ENCODE measurements at places on chromosomes 11 and 22.
A peak's percentile ranks its signal among the peaks of the same experiment; 100 is the strongest.

- no peak for DNase-seq
Measured at GRCh38 chr22:27213766-27214581, 556.6 kb downstream of the MIAT start.

- peak; percentile 59 for DNase-seq
Measured at GRCh38 chr11:61949169-61950034, 749 bp upstream of the BEST1 start.

- no peak for DNase-seq
Measured at GRCh38 chr11:113705871-113706655, at the start of gene TMPRSS5. Gene TMPRSS5 (minus strand): TSS chr11:113706308. CDS start chr11:113706224, 84 bp downstream.

GRCh38 chr22:29457730-29458129 lies 19.3 kb downstream of the RFPL1 start:
- peak; percentile 21 for DNase-seq

DNA sequence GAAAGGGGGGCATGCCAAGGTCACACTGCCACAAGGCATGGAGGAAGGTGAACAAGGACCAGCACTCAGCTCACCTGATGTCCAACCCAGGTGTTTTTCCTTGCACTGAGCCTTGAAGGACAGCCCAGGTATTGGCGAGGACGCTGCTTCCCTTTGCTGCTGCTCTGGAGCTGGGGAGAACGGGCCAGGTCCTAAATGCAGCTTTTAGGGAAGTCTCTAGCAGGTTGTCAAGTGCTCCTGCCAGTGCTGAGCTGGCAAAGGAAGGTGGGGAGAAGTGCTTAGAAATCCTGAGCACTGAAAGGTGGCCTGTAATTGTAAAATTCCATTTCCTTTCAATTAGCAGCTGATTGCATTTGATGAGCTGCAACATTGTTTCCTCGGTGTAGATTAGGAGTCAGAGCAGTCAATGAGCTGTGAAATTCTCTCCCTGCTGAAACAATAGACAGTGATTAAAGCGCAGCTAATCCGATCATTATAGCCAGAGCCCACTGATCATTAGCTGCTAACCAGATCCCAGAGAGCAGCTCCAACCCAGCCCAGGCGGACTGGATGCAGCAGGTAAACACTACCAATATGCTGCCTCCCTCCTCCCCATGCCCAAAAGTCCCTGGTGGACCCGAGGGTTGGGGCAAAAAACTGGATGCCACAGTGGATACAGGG lies 507.6 kb downstream of the INSC start:
- DNase-seq = no peak

DNA sequence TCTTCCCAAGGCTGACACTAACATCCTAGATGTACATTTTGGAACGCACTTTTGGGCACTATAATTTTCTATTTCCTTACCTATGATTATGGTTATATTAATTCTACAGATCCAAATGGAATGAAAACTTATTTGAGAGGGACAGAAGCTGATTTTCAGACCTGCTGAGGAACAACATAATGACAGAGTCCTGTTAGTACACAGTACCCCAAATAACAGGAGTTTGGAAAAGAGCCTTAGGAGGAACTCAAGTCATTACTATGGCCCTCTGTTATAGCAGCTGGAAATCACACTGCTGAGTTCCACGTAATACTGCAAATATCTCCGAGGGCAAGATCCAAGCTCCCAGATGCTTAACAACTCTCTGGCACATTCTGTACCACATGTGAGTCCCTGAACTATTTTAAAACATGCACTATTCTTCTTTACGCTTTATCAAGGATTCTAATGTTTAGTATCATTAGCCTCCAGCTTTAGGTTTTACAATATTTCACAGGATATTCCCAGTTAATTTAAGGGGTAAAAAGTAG lies 1027.7 kb upstream of the CCDC90B start:
- DNase-seq = no peak

DNA sequence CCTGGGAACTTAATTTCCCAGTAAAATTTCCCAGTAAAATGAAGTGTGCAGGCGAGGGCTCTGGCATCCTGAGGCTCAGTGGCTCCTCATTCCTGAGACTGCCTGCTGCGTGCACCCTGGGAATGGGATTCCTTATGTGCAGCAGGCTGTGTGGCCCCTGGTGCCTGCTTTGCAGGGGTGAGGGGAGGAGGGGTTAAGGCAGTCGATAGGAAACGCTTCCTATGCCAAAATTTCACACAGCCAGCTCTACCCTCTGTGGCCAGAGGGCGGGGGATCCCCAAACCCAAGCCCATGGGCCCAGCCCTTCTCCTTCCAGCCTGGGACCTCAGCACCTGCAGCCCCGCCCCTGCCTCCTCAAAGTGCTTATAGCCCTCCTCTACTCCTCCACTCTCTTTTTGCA lies 12.1 kb upstream of the BAIAP2L2 start:
- no peak for DNase-seq

DNA sequence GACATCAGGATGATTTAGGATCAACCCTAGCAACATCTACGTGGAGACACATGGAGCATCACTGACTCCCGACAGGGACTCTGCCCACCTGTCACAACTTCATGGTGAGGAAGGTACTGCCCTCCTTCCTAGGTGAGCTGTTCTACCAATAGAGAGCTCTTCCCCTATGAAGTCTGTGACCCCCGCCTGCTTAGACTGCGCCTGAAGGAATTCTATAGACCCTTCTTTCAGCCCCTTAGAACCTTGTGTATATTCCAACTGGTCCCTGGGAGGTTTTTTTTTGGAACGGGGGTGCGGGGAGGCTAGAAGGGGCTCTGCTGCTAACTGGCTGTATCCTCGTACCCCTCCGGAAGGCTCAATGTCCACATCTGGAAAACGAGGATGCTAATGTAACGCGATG lies 566 bp downstream of the INTS4 start:
- DNase-seq = no peak

DNA sequence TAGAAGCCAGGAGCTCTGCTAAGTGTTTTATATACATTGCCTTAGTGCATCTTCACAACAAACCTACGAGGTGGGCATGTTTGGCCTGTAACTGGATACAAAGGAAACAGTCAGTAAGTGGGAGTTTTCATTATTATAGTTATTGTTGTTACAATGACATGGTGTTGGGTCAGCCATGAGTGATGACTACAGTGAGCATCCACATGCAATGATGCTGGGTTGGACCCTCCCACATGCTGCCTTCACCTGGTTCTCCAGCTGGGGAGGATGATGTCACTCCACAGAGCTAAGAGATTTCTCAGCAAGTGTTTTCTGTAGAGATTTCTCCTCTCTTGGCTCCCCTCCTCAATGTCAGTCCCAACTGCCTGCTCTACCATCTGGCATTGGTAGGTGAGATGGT lies 59.3 kb downstream of the EHF start:
- DNase-seq = peak; percentile 5

DNA sequence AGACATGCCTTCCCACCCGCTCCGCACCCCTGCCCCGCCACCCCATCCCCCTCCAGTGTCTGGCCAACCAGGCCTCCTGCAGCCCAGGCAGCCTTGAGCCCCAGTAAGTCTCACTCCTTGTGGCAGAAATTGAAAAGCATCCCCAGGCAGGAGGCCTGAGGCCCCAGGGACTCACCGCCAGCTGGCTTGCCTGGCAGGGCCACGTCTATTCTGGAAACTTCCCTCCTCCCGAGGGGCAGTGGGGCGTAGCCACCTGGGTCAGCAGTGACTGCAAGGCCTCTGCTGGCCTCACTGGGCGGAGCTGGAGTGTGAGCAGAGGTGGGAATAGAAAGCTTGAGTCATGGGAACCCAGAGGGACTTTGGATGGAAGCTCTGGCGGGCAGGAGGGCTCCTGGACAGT lies 26.3 kb downstream of the ANO1 start:
- DNase-seq = no peak

- DNase-seq = no peak
Measured at GRCh38 chr22:25067851-25068421, 115.4 kb downstream of the KIAA1671 start.

DNA sequence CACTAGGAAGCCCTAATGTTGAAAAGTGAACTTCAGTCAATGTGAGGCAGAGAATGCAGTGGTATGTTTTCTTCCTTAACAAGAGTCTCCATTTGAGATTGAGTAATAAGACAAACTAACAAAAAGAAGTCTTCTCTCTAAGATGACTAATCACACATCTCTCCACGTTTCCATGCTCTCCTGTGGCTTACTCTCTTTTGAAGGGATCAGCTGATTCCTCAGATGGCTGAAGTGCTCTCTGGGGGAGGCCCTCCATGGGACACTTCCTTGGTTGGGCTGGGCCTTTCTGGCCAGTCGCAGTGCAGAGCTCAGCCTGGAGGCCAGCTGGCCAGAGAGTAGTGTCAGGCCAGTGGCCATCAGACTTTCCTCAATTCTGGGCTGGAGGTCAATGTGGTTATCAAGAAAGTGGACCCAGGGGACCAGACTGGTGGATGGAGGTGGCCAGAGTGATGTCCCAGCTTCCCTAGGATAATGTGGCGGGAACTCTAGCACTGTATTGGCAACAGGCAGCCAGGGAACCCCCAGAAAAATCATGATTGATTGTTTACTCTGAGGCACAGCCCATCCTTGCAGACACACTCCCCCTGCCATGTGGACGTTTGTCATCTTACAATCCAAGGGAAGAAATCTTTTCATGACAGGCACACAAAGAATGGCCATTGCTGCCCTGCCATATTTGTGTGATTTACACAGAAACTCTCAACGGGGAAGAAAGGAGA lies 14.5 kb downstream of the CSRP3 start:
- no peak for DNase-seq

DNA sequence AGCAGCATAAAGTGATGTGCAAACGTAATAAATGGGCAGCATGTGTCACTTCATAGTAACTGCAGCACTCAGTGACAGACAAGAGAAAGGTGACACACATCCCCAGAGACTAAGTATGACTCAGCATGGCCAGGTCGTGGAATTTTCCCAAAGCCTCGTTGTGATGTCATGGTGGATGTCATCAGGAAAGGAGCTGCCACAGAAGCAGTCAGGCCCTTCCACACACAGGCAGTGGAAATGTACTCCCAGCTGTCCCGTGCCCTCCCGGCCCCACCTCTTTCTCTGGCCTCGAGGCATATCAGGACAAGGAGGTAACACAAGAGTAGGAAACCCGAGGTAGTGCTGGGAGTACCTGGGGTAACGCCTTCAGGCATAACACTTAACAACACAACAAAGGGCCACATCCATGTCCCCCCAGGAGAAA lies 8.1 kb downstream of the PC start:
- DNase-seq = no peak

DNA sequence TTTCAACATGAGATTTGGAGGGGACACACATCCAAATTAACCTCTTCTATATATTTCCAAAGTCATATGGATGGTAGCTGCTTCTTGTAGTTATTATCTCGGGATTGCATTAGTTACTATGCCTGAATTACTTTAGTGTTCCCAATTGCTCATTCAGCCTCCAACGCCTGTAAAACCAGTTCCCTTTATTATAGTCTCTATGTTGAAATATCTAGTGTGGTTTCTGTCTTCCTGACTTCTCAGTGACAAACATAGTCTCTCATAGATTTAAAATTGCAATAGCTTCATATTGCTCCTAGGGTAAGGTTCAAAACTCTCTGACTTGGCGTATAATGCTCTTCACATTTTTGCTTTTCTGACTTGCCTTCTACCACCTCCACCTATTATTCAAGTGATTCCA lies 366.4 kb downstream of the CASP12 start:
- DNase-seq = no peak

- no peak for DNase-seq
Measured at GRCh38 chr11:80562523-80563125, 1121.8 kb upstream of the TENM4 start.

DNA sequence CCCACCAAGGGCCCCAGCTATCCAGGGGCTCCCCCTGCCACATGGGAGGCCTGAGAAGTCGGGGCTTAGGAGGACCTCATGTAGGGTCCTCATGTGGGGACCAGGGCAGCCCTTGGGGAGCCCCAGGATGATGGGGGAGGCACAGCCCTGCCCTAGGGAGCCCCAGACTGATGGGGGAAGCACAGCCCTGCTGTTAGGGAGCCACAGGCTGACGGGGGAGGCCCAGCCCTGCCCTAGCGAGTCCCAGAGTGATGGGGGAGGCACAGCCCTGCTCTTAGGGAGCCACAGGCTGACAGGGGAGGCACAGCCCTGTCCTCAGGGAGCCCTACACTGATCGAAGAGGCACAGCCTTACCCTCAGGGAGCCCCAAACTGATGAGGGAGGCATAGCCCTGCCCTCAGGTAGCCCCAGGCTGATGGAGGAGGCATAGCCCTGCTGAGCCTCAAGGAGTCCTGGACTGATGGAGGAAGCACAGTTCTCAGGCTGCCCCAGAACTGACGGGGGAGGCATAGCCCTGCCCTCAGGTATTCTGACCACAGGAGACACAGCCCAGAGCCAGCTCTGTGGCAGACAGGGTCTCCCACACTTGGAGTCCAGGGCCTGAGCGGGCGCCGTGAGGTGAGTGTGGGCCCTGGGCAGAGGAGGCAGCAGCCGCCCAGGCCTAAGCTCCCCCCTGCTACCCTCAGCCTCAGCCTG lies 10.8 kb downstream of the PRR33 start:
- no peak for DNase-seq

DNA sequence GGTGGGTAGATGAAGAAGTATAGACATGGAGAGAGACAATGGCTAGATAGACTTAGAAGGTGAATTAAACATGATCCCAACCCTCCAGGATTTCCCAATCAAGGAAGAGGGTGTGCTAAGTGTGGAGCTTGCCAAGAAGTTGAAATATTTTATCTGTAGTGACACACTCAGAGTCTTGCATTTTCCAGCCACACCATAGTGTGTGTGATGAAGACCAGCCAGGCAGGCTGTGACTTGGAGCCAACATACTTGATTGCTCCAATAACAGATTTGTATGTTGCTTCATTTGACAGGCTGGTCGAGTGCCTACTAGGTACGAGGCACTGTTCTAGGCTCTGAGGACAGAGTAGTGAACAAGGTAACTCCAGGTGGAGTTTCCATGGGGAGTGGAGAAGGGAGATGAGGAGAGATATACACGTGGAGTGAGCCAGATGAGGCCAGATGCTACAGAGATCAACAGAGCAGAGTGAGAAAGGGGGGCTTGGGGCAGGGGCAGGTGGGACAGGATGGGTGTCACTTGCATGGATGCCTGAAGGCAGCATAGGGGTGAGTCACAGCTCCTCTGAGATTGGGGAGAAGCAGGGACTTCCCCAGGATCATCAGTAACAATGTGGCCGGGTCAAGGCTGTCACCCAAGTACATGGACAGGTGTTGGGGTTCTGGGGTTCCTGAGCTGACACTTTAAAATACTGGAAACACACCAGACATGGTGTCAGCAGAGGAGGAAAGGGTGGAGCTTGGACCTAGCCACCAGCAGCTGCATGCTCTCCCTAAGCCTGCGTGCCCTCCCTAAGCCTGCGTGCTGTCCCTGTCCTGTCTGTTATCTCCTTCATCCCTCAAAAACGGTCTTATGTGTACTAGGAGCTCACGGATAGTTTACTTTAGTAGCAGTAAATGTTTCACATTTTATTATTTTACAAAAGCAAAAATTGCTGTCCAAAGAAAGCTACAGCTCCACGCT lies 23.6 kb downstream of the PDGFB start:
- no peak for DNase-seq
